ENCODE measurements at places on chromosomes 4 and X.
A peak's percentile ranks its signal among the peaks of the same experiment; 100 is the strongest.

GRCh38 chrX:30489323-30489722, 88.2 kb downstream of the TASL start:
- no peak for DNase-seq

- DNase-seq = no peak
These were observed 2.9 kb upstream of the ADH6 start for GRCh38 chr4:99221980-99222379.

DNA sequence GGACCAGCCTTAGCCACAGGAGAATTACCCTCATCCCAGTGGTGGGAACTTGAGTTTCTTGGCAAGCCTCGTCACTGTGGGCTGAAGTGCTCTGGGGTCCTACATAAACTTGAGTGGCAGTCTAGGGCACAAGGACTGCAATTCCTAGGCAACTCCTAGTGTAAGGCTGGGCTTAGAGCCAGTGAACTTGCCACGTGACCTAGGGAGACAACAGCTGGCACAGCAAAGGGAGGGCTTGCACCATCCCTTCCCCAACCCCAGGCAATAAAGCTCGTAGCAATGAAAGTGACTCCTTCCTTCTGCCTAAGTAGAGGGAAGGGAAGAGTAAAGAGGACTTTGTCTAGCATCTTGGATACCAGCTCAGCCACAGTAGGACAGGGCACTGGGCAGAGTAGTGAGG, 81.8 kb downstream of the TEX11 start:
- DNase-seq = no peak

DNA sequence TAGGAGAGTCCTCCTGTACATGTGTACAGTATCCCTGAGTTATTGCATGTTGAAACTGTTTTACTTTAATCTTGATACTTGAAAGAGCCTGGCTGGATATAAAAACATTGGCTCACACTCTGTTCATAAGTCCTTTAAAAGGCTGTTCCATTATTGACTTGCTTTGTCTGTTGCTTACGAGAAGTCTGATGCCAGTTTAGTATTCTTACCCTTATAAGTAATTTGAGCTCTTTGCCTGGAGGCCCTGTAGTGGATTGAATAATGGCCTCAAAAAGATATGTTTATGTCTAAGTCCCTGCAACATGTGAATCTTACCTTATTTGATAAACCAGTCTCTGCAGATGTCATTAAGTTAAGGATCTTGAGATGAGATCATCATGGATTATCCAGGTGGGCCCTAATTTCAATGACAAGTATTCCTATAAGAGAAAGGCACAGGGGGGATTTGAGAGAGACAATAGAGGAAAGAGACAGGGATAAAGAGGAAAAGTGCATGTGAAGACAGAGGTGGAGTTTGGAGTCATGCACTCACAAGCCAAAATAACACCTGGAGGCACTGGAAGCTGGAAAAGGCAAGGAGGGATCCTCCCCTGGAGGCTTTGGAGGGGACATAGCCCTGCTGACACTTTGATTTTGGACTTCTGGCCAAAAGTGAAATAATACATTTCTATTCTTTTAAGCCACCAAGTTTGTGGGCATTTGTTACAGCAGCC, 98.1 kb downstream of the IRF2 start:
- no peak for DNase-seq

DNA sequence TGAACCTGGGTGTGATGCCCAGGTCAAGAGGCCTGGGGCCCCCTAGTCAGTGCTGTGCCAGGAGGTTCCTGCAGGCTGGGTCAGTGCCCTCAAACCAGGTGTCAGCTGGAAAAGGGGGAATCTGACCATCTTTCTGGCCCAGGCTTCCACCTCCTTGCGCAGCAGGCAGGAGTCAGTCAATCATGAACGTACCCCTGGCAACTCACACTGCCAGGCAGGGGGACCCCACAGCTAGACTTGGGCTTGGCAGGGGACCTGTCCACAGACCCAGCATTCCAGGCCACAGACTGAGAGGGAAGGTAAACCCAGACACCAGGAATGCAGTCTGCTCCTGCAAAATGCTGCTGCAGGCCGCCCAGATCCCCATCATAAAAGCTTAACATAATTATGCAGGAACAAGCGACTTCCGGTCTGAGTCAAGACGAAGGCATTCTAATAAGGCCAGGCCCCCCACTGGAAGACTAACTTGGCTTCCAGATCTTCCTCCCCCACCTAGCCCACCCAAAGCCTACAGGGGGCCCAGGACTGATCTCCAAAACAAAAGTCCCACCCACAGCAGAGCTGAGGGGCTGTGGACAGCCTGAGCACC, 156.3 kb downstream of the BCOR start:
- peak; percentile 84 for DNase-seq

DNA sequence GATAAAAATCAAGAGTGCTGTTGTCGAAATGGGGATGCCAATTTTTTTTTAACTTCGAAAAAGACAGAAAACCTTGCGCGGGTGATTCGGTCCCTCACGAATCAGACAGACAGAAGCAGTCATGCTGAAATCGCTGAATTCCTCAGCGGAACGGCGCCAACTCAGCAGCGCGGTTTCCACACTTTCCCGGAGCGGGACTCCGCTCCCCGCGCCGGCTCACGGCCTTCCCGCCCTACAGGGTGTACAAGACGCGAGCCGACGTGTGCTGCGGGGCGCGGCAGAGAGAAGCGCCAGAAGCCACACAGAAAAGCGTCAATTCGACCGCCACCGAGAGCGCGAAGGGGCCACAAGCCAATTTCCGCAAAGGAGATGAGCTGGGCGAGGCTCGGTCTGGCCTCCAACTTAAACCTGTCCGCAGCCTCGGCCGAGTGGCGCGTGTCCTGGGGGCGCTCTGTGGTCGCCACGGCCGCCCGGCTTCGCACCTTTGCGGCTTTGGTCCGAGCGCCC, 1.3 kb downstream of the NEXMIF start:
- peak; percentile 43 for DNase-seq

GRCh38 chrX:34631479-34632220, 25.4 kb downstream of the TMEM47 start:
- peak; percentile 44 for DNase-seq

- DNase-seq = no peak
These were observed 12.8 kb downstream of the SYTL4 start for GRCh38 chrX:100719139-100719538.

DNA sequence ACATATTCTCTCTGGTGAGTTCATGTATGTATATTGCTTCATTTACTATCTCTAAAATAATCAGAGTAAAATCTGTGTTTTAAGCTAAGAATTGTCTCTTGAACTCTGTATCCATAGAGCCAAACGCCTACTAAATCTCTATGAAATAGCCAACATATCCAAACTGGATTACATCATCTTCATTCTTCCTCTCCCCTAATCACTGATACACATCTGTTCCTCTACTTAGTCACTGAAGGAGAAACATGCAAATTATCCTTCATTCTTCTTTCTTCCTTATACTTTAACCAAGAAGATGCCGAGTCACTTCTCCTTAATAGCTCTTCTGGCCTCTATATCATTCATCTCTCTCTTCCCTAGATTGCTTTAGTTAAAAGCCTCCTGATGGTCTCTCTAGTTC, 630.4 kb upstream of the FTHL17 start:
- no peak for DNase-seq

GRCh38 chr4:83556006-83556707, 20.2 kb downstream of the GPAT3 start:
- DNase-seq = peak; percentile 37

Measured in astrocyte of the hippocampus (primary cell).